ENCODE measurements at places on chromosomes 11 and 22.

DNA sequence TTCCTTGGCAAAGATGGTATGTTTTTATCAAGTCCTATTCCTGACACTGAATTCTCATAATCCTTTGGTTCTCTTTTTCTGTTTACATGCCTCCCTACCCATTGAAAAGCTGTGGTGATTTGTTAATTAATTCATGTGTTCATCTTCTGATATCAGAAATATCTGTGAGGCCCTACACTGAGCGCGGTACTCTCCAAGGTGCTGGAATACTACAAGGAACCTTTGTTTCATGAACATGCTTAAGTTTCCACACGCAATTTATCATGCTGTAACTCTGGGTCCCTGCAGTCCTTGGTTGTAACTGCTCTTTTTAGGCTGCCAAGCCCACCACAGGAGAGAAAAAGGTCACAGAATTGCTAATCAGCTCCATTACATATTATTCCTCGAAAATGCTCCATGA is 331.8 kb downstream of the FAT3 start:
- no peak overlapping the region for H3K27ac ChIP-seq
- no peak for DNase-seq
- no peaks in the 10 kb centered on the region for H3K36me3 ChIP-seq
- H3K4me3 ChIP-seq: no peak overlapping the region

- H3K27me3 ChIP-seq: no peaks in the 10 kb centered on the region
- H3K4me1 ChIP-seq: peaks cover 8% of the 10 kb centered on the region
- H3K4me3 ChIP-seq: no peak overlapping the region
- DNase-seq: no peak
- H3K36me3 ChIP-seq: no peaks in the 10 kb centered on the region
Measured at GRCh38 chr11:22273781-22274180, 64.4 kb upstream of the SLC17A6 start.

DNA sequence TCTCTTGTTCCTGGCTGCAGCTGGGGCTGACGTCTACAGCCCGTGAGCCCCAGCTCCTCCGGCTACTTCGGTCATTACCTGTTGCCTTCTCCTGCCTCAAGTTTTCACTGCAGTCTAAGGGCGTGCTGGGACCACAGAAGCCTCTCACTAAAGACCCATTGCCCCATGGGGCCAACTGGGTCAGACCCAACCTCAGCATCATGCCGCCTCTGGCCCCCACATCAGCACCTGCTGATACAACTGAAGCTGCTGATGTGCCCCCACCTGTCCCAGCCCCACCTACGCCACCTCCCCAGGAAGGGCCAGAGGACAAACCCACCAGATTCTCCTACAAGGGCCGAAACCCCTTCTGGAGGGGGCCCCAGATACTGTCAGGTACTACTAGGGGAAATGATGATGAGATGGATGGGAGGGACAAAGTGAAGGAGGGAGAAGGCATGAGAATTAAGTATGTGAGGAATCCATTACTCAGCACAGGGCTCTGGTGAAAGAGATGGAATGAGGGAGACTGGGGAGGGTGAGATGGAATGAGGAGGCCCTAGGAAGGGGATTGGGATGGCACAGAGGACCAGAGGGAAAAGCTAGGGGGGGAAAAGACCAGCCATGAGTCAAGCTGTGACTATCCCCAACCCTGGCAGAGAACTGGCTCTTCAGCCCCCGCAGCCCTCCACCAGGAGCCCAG is 5.1 kb downstream of the C11orf42 start:
- H3K27ac ChIP-seq: no peak overlapping the region
- H3K36me3 ChIP-seq: peaks cover 45% of the 10 kb centered on the region
- H3K4me3 ChIP-seq: no peak overlapping the region
- no peak for DNase-seq
- H3K27me3 ChIP-seq: no peaks in the 10 kb centered on the region
- H3K4me1 ChIP-seq: no peaks in the 10 kb centered on the region

GRCh38 chr11:134271978-134272377 is 4.2 kb upstream of the GLB1L3 start:
- no peaks in the 10 kb centered on the region for H3K4me1 ChIP-seq
- H3K4me3 ChIP-seq: no peak overlapping the region
- H3K36me3 ChIP-seq: no peaks in the 10 kb centered on the region
- DNase-seq: no peak

- H3K27me3 ChIP-seq: no peaks in the 10 kb centered on the region
- H3K27ac ChIP-seq: no peak overlapping the region
- no peaks in the 10 kb centered on the region for H3K4me1 ChIP-seq
- DNase-seq: no peak
- H3K4me3 ChIP-seq: no peak overlapping the region
- no peaks in the 10 kb centered on the region for H3K36me3 ChIP-seq
Measured at GRCh38 chr22:37079668-37080171, 28.2 kb downstream of the KCTD17 start.

GRCh38 chr11:126739499-126740145 is 260.9 kb downstream of the KIRREL3 start:
- no peaks in the 10 kb centered on the region for H3K4me1 ChIP-seq
- no peak overlapping the region for H3K4me3 ChIP-seq
- H3K27me3 ChIP-seq: no peaks in the 10 kb centered on the region
- no peaks in the 10 kb centered on the region for H3K36me3 ChIP-seq

- DNase-seq: no peak
- no peaks in the 10 kb centered on the region for H3K36me3 ChIP-seq
- no peak overlapping the region for H3K27ac ChIP-seq
Measured at GRCh38 chr11:35323076-35323868, 96.1 kb downstream of the SLC1A2 start.

DNA sequence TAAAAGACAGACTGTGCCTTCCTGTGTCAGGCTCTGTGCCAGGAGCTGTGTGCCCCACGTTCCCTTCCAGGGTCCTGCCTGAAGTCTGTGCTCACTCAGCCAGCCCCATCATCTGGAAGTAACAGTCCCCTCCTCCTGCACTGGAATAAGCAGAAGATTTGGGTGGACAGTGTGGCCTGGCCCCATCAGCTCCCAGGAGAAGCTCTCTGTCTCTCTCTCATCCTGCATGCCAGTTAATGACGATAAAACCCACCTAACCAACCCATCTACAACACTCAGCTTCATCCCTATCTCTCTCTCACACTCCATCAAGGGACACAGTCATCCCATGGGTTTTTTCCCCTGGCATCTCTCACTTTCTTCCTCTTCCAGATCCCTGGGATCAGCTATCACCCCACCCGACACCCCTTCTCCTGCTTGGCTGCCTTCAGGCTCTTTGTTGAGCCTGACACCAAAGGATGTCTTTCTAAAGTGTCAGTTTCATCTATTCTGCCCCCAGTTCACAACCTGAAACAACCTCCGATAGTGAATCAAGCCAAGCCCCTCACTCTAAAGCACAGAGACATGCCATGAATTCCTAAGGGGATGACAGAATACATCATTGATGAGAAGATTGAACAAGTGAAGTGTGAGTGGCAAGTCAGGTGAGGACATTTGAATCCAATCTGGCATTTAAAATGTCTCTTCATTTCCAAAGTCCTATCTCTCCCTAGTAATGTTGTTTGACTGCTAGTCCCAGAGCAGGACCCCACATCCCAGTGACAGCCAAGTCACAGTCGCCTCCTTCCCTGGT is 91.4 kb upstream of the TOP3B start:
- no peak for DNase-seq
- no peak overlapping the region for H3K4me3 ChIP-seq
- no peaks in the 10 kb centered on the region for H3K4me1 ChIP-seq
- H3K27ac ChIP-seq: no peak overlapping the region
- no peaks in the 10 kb centered on the region for H3K36me3 ChIP-seq

DNA sequence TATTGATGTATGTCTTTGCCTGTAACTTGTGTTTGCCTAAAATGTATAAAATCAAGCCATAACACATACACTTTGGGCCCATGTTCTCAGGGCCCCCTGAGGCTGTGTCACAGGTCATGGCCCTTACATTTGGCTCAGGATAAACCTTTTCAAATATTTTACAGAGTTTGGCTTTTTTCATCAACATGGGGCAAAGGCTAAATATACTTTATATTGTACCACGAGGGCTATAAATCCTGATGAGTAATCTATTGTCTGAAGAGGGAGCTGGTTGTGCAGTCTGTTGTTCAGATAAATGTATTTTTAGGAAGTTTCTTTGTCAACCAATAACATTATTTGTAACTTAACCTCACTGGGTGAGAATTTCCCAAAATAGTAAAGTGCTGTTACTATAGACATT is 404.6 kb upstream of the DDI1 start:
- no peaks in the 10 kb centered on the region for H3K36me3 ChIP-seq
- H3K27me3 ChIP-seq: no peaks in the 10 kb centered on the region
- H3K4me3 ChIP-seq: no peak overlapping the region
- H3K4me1 ChIP-seq: no peaks in the 10 kb centered on the region
- H3K27ac ChIP-seq: no peak overlapping the region

DNA sequence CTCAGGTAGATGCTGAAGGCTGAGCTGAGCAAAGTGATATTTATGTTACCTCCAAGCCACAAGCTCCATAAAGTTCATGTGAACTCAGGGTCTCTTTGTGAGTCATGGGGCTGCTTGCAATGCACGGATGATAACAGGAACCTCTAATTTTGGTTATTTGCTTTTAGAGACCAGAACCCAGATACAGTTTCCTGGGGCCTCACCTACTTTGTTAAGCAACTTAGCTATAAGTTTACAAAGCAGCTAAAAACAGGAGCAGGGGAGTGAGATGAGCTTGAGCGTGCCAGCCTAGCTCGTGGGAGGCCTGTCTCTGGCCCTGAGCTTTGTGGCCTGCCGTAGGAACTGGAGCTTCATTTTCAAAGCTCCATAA is 29.2 kb downstream of the SREBF2 start:
- no peak overlapping the region for H3K4me3 ChIP-seq
- H3K4me1 ChIP-seq: no peaks in the 10 kb centered on the region

DNA sequence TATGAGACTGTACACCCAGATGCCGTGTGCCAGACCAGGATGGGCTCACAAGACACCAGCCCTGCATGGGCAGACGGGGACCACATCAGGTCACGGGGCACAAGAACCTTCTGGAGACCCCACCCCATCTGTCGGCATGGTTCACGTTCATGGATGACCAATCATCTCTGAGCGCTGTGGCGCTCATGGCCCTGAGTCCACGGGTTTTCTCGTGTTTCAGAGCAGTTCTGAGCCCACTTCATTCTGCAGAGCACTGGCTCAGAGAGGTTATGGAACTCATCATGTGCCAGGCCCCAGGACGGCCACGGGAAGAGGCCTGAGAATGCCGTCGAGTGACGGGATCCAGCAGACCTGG is 63.0 kb upstream of the PPARA start:
- peak overlapping the region; percentile 79 for H3K27ac ChIP-seq
- H3K27me3 ChIP-seq: no peaks in the 10 kb centered on the region
- no peak for DNase-seq
- peaks cover 86% of the 10 kb centered on the region for H3K4me1 ChIP-seq
- H3K4me3 ChIP-seq: peak overlapping the region; percentile 32

- no peak for DNase-seq
- H3K4me1 ChIP-seq: peaks cover 2% of the 10 kb centered on the region
- no peaks in the 10 kb centered on the region for H3K27me3 ChIP-seq
- no peak overlapping the region for H3K27ac ChIP-seq
Measured at GRCh38 chr11:45949992-45950407, 27.5 kb downstream of the LARGE2 start.

GRCh38 chr11:86595451-86595850 is 77.0 kb downstream of the ME3 start:
- peak overlapping the region; percentile 0 for H3K27ac ChIP-seq
- H3K4me1 ChIP-seq: peaks cover 21% of the 10 kb centered on the region
- no peak for DNase-seq
- no peak overlapping the region for H3K4me3 ChIP-seq
- H3K36me3 ChIP-seq: no peaks in the 10 kb centered on the region

DNA sequence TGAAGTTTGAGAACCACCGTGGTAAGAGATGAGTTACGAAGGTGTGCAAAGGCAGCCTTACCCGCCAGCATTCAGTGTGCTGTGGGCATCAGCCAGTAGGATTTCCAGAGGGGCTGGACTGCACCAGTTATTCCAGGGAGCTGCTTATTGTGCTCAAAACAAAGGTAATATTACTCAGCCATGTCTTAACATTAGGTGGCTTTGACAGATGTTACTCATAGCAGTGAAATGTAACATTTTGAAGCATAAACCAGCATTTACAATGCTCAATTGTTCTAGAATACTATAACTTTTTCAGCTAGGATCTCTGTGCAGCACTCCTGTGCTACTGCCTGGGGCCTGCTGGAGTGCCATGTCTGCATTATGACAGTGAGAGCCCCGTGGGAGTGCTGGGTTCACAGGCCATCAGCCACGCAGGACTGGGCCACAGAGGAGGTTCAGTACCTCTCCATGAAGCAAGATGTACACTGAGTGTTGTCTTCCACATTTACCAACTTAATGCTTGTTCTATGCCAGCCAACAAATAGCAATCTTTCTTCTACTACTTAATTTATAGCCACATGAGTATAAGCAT is 238.1 kb downstream of the CADM1 start:
- no peaks in the 10 kb centered on the region for H3K27me3 ChIP-seq
- H3K4me3 ChIP-seq: no peak overlapping the region
- no peaks in the 10 kb centered on the region for H3K36me3 ChIP-seq
- DNase-seq: no peak
- no peak overlapping the region for H3K27ac ChIP-seq

- H3K36me3 ChIP-seq: no peaks in the 10 kb centered on the region
- no peak overlapping the region for H3K27ac ChIP-seq
- H3K27me3 ChIP-seq: no peaks in the 10 kb centered on the region
- H3K4me3 ChIP-seq: no peak overlapping the region
- no peaks in the 10 kb centered on the region for H3K4me1 ChIP-seq
Measured at GRCh38 chr11:63445118-63445517, 45.8 kb downstream of the PLAAT5 start.

DNA sequence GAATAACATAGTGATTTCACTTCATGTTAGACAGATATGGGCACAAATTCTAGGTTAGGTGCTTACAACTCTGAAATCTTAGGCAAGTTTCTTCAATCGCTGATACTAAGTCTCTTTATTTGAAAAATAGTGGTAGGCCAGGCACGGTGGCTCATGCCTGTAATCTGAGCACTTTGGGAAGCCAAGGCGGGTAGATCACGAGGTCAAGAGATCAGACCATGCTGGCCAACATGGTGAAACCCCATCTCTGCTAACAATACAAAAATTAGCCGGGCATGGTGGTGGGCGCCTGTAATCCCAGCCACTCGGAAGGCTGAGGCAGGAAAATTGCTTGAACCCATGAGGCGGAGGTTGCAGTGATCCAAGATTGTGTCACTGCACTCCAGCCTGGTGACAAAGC is 729.4 kb downstream of the METTL15 start:
- H3K36me3 ChIP-seq: no peaks in the 10 kb centered on the region
- no peak overlapping the region for H3K4me3 ChIP-seq
- H3K27ac ChIP-seq: no peak overlapping the region
- H3K27me3 ChIP-seq: no peaks in the 10 kb centered on the region
- H3K4me1 ChIP-seq: no peaks in the 10 kb centered on the region

GRCh38 chr11:58622344-58622743 is at the start of gene CNTF:
Gene CNTF, plus strand, starts transcription at chr11:58622665. Its CDS starts 88 bp downstream, at chr11:58622753.
- H3K36me3 ChIP-seq: no peaks in the 10 kb centered on the region
- H3K4me1 ChIP-seq: peaks cover 12% of the 10 kb centered on the region
- DNase-seq: no peak
- H3K27ac ChIP-seq: no peak within 1 kb of the TSS
- no peaks in the 10 kb centered on the region for H3K27me3 ChIP-seq
- no peak within 1 kb of the TSS for H3K4me3 ChIP-seq

GRCh38 chr11:112903340-112903739 is 57.9 kb upstream of the NCAM1 start:
- no peaks in the 10 kb centered on the region for H3K4me1 ChIP-seq
- no peaks in the 10 kb centered on the region for H3K36me3 ChIP-seq
- no peak for DNase-seq
- H3K27ac ChIP-seq: no peak overlapping the region
- H3K4me3 ChIP-seq: no peak overlapping the region
- H3K27me3 ChIP-seq: no peaks in the 10 kb centered on the region

- H3K27me3 ChIP-seq: no peaks in the 10 kb centered on the region
- no peak overlapping the region for H3K4me3 ChIP-seq
- H3K27ac ChIP-seq: no peak overlapping the region
- H3K36me3 ChIP-seq: no peaks in the 10 kb centered on the region
- no peaks in the 10 kb centered on the region for H3K4me1 ChIP-seq
Measured at GRCh38 chr11:128627666-128628324, 40.4 kb upstream of the ETS1 start.
